ENCODE measurements at places on chromosomes 2 and 18.

DNA sequence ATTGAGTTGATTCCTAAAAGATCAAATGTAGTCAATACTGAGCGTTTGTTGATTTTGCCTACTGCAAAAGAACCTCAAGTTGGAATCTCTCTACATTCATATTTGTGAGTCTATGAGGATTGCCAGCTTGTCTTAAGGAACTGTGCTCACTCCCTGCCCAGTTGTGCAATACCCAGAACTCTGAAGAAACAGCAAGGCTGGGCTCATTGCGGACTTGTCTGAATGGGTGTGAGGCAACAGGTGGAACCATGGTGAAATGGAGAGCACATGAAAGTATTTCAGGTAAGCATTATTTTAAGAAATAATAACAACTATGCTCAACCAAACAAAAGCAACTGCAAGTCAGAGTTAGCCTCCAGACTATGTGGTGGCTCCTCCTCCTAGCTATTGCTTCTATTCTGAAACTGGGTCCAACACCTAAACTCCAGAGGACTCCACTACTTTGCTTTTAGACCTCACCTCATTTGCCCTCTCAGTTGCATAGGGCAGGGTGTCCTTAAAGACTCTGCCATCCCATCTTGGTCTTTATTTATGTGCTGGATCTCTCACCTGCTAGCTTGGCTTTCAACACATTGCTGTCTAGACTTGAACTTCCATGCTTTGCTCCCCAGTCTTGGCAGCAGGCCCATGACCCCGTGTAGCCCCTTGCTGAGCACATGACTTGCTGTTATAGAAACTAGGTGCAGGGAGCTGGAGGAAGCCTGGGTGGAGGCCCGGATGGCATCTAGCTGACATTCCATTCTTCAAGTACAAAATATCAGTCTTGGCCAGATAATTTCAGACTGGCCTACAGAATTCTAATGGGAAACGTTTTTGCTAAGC, 94.8 kb upstream of the ARL5A start:
- no peaks in the 10 kb centered on the region for H3K4me1 ChIP-seq
- no peaks in the 10 kb centered on the region for H3K27me3 ChIP-seq
- H3K36me3 ChIP-seq: no peaks in the 10 kb centered on the region
- no peak overlapping the region for H3K27ac ChIP-seq
- no peak overlapping the region for H3K4me3 ChIP-seq

GRCh38 chr2:119414894-119415293, 16.8 kb upstream of the TMEM37 start:
- no peak overlapping the region for H3K4me3 ChIP-seq
- DNase-seq: no peak
- H3K36me3 ChIP-seq: no peaks in the 10 kb centered on the region
- no peaks in the 10 kb centered on the region for H3K27me3 ChIP-seq

- H3K27me3 ChIP-seq: no peaks in the 10 kb centered on the region
- no peak overlapping the region for H3K27ac ChIP-seq
- H3K36me3 ChIP-seq: no peaks in the 10 kb centered on the region
- no peak for DNase-seq
- no peaks in the 10 kb centered on the region for H3K4me1 ChIP-seq
- H3K4me3 ChIP-seq: no peak overlapping the region
Measured at GRCh38 chr2:75023666-75024455, 65.4 kb downstream of the POLE4 start.

DNA sequence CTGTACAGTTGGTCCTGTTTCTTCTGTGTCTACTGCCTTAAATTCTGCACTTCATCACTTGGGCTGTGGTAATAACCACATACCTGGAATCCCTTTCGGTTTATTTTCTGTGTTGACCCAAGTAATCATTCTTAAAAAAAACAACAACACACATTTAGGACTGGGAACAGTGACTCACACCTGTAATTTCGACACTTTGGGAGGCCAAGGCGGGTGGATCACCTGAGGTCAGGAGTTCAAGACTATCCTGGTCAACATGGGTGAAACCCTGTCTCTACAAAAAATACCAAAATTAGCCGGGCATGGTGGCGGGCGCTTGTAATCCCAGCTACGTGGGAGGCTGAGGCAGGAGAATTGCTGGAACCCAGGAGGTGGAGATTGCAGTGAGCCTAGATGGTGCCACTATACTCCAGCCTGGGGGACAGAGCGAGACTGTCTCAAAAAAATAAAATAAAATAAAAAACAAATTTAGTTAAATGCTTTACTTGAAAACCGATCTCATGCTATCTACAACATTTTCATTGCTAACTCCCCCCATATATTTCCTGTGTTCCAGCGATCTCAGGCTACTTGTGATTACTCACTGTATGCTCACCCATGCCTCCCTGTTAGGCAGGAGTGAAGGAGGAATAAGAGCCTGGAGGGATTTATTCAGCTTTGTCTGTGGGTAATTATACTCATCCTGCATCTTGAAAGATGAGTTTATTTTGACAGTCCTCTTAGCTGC, 18.2 kb downstream of the ACSL3 start:
- DNase-seq: no peak
- peak overlapping the region; percentile 36 for H3K27ac ChIP-seq
- H3K27me3 ChIP-seq: no peaks in the 10 kb centered on the region
- no peaks in the 10 kb centered on the region for H3K36me3 ChIP-seq
- H3K4me1 ChIP-seq: peaks cover 29% of the 10 kb centered on the region

DNA sequence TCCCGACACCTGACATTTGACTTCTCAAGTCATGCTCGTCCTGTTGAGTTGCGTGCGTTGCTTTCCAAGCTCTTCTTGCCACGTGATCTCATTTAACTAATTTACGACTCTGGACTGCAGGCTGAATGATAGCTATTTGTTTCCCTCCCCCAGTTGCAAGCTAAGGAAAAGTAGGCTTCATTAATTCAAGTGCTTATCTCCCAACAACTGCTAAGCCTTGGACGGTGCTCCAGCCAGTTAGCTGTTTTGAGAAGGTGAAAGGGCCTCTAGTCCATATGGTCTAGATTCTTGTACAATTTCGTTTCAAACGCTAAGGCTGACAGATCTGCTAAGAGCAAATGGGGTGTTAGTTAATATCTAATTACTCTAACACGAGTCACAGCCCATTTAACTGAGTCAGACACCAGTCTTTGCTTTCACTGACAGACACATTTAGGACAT, 21.1 kb downstream of the GPR45 start:
- no peak overlapping the region for H3K4me3 ChIP-seq
- H3K27me3 ChIP-seq: no peaks in the 10 kb centered on the region
- DNase-seq: no peak
- H3K27ac ChIP-seq: no peak overlapping the region
- no peaks in the 10 kb centered on the region for H3K4me1 ChIP-seq

GRCh38 chr2:141062031-141062430, 1068.8 kb downstream of the LRP1B start:
- H3K36me3 ChIP-seq: no peaks in the 10 kb centered on the region
- no peak for DNase-seq
- H3K4me3 ChIP-seq: no peak overlapping the region
- no peaks in the 10 kb centered on the region for H3K4me1 ChIP-seq
- no peaks in the 10 kb centered on the region for H3K27me3 ChIP-seq
- H3K27ac ChIP-seq: no peak overlapping the region
